HFFc6 (cell line): ENCODE measurements at places on chromosomes 1 and 21. TPM values are rescaled to one million over a fixed set of nuclear protein-coding genes. Genes with fewer than 3 reads are reported as not detected.

GRCh38 chr1:95388031-95388430, 154.0 kb downstream of the RWDD3 start:
- DNase-seq, result no peak

GRCh38 chr1:54600947-54601721, 22.2 kb downstream of the FAM151A start:
- DNase-seq, result no peak

DNA sequence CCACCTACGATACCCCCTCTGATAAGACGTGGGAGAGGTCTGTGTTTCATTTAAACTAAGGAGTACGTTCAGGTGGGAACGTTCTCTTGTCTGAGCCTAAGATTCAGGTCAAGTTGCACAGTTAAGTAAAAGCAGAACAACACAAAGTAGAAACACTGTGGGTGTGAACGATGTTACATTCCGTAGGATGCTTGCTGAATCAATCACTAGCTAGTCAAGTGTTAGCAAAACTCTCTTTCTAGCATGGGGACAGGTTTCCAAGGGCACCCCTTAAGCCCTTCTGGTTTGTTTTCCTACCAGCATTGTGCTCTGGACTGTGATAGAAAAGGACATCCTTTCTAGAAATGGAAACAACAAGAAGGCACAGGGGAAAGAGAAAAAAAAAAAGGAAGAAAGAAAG, 13.3 kb downstream of the C1orf162 start:
- DNase-seq, result no peak

DNA sequence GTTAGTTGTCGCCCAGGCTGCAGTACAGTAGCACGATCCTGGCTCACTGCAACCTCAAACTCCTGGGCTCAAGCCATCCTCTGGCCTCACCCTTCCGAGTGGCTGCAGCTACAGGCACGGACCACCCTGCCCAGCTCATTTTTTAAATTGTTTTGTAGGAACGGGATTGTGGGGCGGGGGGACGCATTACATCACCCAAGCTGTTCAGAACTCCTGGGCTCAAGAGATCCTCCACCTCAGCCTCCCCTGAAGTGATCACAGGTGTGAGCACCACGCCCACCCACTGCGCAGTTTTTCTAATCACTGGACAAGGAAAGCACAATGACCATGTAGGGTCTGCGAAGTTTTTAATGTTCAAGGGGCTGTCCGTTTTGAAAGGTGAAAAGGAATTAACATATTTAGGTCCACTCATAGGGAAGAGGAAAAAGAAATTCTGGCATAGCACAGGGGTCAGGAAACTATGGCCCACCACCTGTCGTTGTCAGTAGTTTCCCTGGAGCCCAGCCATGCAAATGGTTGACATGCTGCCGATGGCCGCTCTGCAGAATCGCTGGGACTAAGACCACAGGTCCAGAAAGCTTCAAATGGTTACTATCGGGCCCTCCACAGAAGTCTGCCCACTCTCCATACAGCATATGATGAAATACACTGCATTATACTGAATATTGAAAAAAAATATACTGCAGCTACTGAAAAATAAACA, 26.0 kb downstream of the SETD4 start:
- DNase-seq, result no peak

DNA sequence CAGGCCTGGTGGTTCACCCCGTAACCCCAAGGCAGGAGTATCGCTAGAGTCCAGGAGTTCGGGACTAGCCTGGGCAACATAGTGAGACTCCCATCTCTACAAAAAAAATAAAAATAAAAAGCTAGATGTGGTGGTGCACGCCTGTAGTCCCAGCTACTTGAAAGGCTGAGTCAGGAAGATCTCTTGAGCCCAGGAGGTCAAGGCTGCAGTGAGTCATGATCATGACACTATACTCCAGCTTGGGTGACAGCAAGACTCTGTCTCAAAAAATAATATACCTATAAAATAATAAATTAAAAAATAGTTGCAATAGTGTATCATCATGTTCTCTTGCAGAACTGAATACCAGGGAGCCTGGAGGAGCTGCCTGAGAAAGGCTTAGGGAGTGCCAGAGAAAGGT, 19.9 kb upstream of the TMEM39B start:
- peak; percentile 67 for DNase-seq

DNA sequence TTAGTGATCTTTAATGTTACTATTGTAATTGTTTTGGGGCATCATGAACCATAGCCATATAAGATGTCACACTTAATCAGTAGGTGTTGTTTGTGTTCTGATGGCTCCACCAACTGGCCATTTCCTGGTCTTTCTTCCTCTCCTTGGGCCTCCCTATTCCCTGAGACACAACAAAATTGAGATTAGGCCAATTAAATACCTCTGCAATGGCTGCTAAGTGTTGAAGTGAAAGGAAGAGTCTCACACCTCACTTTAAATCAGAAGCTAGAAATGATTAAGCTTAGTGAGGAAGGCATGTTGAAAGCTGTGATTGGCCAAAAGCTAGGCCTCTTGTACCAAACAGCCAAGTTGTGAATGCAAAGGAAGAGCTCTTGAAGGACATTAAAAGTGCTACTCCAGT, 30.7 kb downstream of the PPP2R5A start:
- DNase-seq, result peak; percentile 38

DNA sequence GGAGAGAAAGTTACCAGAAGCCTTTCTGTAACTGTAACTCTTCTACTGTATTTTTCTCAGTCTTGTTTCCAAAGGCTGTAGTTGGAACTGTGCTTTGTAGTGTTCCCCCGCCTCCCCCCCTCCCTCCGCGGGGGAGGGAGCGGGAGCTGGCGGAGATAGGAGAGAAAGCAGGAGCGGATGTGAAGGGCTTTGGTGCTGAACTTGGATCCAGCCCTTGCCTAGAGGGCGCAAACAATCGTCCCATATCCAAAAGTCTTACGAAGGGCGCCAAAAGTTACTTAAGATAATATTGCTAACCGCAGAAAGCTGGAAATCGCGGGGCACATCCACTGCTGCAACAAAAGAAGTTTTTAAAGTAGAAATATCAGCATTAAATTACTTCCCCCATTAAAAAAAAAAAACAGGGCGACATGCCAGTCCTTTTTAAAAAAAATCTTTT, 2.4 kb upstream of the NFIA start:
- peak; percentile 52 for DNase-seq

DNA sequence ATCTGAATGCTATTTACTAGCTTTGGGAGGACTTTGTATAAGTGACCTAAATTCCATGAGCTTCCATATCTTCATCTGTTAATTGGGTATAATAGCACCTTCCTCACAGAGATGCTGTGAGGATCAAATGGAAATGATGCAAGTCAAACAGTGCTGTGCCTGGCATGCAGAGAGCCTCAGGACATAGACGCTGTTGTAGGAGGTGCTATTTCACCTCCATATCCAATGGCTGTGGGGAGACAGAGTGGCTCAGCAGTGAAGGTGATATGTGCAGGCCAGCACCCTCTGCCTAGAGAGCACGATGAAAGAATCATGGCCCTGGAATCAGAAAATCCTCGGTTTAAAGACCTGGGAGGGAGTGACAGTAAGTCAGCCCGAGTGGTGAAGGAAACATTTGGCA, 16.0 kb upstream of the C1orf21 start:
- DNase-seq, result no peak

MXRA8 gene
- total RNA-seq, result 485 and 528 TPM in 2 replicates

DNA sequence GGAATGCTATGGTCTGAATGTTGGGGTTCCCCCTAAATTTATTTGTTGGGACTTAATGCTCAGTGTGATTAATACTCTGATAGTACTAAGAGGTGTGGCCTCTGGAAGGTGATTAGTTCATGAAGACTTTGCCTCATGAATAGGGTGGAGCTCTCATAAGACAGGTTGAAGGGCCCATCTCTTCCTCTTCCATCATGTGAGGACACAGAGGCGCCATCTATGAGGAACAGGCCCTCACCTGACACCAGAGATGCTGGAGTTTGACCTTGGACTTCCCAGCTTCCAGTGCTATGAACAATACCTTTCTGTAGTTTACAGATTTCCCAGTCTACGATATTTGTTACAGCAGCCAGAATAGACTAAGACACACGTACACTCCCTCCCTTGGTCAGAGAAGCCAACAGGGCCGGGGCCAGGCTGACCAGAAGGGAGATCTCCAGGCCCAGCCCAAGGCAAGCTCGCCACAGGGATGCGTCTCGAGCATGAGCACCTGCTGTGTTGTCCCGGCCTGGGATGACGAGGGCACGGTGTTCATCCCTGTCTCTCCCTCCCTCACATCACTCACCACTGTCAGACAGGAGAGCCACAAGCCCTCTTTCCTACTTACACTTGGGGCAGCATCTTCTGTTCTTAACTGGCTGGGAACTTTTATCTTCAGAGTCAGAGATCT, 4.7 kb upstream of the ABCG1 start:
- DNase-seq, result no peak

DNA sequence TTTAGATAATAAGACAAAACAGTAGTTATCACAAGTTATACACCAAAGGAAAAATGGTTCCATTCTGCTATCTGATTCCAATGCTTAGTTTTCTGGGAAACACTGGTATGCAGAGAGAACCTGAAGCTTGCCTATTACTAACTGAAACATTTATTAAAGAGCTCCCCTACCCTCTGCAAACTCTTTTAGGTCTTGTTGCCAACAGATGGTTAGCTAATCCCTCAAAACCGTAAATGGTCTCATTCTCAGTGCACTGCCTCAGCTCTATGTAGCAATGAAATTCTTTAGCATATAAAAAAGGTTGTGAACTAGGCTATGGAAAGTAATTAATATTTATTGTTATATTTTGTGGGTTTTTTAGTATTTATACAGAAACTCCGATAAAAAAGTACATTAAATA, 20.4 kb downstream of the C21orf91 start:
- DNase-seq, result no peak

DNA sequence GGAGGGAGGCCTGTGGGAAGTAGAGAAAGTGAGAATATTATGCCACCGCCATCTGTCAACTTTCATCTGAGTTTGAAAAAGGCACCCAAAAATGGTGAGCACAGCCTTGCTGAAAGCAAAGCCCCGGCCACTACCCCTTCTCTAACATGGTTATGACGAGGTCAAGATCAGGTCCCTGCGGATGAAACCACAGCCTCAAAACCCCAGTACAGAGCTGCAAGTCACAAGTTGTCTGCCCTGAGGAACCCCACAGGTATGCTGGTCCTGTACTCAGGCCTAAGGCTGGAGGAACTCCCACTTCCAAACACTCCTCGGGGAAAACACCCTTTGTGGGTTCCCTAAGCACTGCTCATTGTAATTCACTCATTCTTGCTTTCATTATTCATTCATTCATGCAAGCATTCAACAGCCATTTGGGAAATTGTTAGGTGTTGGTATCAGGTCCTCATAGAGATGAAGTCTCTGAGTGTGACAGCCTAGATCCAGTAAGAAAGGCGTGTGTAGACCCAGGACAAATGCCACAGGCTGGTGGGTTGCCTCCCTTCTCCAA, 216.6 kb upstream of the EDN2 start:
- no peak for DNase-seq

DNA sequence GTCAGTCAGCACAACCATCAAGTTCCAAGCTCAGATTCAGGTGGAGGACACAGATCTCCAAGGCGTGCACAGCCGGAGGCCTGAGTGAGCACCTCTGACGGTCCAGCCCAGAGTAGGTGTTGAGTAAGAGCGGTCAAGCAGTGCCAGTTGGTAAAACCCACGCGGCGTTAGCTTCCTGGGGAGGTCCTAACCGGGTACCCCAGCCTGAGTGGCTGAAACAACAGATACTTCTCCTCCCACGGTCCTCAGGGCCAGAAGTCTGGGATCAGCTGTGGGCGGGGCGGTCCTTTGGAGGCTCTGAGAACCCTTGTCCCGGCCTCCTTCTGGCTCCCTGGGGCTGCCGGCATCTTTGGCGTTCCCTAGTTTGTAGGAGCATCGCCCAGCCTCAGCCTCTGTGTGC, 94.4 kb downstream of the PRDM16 start:
- no peak for DNase-seq
